ENCODE measurements at places on chromosomes 13 and 19. TPM values are rescaled to one million over a fixed set of nuclear protein-coding genes. Genes with fewer than 3 reads are reported as not detected.

Gene DPF1
- total RNA-seq: 2.1 TPM

Gene ZNF443
- 11.6 TPM for total RNA-seq

DNA sequence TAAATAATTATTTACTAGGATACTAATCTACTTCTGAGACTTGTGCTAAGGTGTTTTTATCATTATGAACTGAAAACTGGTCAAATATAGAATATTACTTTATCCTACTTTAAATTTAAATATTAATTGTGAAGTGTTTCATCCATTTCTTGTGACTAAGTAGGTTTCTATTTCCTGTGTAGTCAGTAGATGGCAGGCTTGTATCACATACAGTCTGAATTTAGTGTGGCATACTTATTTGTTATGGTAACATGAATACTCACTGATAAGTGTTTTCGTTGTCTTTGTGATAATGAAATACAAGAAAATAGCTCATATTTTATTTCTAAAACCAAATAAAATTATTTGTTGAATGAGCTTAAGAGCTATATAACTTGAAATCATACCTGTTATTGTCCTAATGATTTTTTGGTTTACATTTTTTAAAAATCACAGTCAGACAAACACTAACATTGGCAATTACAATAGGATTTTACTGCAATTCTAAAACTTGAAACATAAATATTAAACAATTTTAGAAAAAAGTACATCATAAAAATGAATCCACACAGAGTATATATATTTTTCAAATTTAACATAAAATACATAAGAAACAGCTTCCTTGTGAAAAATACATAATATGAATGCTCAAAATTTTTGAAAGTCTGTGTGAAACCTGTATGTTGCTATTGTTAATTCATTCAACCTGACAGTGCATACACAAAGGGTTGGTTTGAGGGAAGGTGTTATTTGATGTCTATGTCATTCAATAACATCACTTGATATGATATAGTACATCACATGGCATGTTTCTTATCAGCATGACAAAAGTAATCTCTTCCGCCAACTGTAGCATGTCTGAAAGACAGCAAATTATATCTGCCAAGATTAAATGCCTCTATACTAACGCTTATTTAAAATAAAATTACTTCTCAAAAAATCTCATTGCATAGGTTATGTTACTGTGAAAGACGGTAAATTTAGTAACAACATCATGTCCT is 904.8 kb upstream of the PCDH20 start:
- DNase-seq: no peak

- DNase-seq: no peak
Observed at GRCh38 chr13:81726037-81726726, 1385.3 kb upstream of the SPRY2 start.

DNA sequence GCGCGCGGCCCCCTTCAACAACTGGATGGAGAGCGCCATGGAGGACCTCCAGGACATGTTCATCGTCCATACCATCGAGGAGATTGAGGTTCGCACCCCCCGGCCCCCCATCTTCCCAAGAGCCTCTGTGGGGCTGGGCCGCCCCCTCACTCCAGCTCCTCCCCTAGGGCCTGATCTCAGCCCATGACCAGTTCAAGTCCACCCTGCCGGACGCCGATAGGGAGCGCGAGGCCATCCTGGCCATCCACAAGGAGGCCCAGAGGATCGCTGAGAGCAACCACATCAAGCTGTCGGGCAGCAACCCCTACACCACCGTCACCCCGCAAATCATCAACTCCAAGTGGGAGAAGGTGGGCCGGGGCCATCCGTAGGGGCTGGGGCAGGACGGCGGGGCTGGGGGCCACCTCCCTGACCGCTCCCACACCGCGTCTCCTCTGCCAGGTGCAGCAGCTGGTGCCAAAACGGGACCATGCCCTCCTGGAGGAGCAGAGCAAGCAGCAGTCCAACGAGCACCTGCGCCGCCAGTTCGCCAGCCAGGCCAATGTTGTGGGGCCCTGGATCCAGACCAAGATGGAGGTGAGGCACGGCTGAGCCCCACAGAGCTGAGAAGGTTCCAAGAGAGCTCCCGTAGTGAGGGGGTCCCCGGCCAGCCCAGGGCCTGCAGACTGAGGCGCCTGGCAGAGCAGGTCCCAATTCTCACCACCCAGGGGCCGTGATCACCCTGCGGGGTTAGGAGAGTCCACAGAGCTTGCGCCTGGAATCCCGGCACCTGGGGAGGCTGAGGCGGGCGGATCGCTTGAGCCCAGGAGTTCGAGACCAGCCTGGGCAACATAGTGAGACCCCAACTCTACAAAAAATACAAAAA is 20.1 kb downstream of the CAPN12 start:
- no peak for DNase-seq

GRCh38 chr13:43522788-43523187 is 264.0 kb downstream of the ENOX1 start:
- DNase-seq: no peak
